ENCODE measurements at places on chromosomes 16 and 17. TPM values are rescaled to one million over a fixed set of nuclear protein-coding genes. Genes with fewer than 3 reads are reported as not detected.

The SLC16A3 gene
- total RNA-seq, result 52.5 TPM

The ZP2 gene
- total RNA-seq, result not detected

The KRTAP4-5 gene
- total RNA-seq, result not detected

The ERN2 gene
- total RNA-seq, result not detected

The FOXC2 gene
- not detected for total RNA-seq

The TMIGD1 gene
- total RNA-seq, result not detected

The ZPBP2 gene
- total RNA-seq, result not detected

The CASKIN2 gene
- 0.44 TPM for total RNA-seq

The SNTB2 gene
- 25.9 TPM for total RNA-seq

The CES3 gene
- total RNA-seq, result 0.74 TPM

The GP1BA gene
- total RNA-seq, result 1.9 TPM

The C17orf113 gene
- total RNA-seq, result 0.27 TPM

The PIRT gene
- total RNA-seq, result not detected

The C17orf50 gene
- not detected for total RNA-seq

The CCT6B gene
- 2.7 TPM for total RNA-seq

The KRT14 gene
- not detected for total RNA-seq

The CCDC92B gene
- total RNA-seq, result 0.12 TPM

The NPTX1 gene
- 0.07 TPM for total RNA-seq
